Activated CD8-positive, alpha-beta memory T cell treated with anti-CD3 and anti-CD28 coated beads for 4 hours (primary cell): ENCODE measurements at places on chromosomes 16 and 17.

- DNase-seq: no peak
Measured at GRCh38 chr16:21301895-21302291, 23.8 kb upstream of the CRYM start.

DNA sequence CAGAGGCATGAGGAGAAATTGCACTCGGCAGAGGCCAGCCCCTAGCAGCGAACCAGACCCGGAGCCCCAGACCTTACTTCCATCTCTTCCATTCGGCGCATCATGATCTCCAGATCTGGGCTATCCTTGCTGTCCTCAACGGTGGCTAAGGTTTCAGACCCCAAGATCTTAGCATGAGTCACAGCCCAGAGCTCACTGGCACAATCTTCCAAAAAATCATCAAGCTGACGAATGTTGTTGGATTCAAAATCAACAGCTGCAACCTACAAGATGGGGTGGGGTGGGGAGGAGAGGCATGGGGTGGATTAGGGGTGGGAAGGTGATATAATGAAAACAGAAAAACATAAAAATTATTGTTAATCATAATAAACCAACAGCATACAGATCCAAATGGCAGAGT is 39.7 kb upstream of the PITPNM3 start:
- no peak for DNase-seq

DNA sequence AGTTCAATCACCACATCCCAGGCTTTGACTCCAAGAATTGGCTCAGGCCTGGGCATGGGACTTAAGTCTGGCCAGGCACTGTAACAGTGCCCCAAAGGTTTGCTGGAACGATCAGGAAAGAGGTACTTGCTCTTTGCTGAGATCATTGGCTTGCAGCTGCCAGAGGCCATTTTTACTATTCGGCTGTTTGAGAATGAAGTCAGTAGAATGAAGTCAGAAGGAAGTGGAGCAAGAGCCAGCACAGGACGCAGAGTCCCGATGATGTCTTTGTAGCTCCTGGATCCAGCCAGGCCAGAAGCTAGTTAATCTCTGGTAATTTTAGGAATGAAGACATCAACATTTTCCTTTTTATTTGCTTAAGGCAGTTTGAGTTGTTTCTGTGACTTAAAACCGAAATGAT is 195.5 kb downstream of the RAB11FIP4 start:
- no peak for DNase-seq

GRCh38 chr17:3157218-3157617 is 29.9 kb upstream of the OR1G1 start:
- DNase-seq: no peak

- DNase-seq: no peak
Measured at GRCh38 chr16:12170103-12171040, 193.8 kb downstream of the SNX29 start.

GRCh38 chr16:51140112-51140511 is 11.0 kb downstream of the SALL1 start:
- no peak for DNase-seq

- no peak for DNase-seq
Measured at GRCh38 chr17:50187394-50187725, 14.1 kb downstream of the COL1A1 start.

DNA sequence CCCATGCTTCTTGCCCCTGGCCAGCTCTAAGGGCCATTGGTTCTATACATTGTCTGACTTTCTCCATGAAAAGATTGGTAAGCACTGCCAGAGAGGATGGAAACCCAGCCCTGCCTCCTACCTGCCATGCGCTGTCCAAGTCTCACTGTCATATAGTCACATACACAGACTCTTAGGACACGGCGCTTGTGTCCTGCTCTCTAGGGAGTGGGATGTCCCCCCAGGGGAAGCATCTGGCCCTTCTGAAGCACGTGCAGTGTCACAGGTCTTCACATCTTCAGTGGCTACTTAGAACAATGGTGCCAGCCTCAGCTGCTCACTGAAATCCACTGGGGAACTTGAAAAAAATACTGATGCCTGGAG is 38.7 kb downstream of the MYO18A start:
- no peak for DNase-seq

DNA sequence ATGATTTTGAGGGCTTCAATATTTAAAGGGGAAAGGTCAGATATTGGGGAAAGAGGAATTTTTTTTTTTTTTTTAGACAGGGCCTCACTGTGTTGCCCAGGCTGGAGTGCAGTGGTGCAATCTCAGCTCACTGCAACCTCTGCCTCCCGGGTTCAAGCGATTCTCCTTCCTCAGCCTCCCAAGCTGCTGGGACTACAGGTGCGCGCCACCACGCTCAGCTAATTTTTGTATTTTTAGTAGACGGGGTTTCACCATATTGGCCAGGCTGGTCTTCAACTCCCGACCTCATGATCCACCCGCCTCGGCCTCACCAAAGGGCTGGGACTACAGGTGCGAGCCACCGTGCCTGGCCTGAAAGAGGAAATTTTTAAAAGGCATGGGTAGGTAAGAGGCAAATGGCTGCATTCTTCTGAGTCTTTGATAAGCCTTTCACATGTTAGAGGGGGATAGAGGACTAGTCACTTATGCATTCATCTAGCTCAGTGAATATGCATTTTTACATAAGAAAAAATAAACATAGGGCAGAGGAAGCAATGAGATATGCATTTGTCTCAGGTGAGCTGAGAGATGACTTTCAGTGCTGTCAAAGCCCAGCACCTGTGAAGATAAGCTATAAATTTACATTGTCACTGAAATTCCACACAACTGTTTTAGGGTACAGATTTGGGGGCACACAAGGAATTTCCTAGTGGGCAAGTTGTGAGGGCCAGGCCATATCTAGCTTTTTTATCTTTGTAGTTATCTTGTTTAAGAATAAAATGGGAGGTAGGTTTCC is 1.1 kb upstream of the FCSK start:
- DNase-seq: no peak

DNA sequence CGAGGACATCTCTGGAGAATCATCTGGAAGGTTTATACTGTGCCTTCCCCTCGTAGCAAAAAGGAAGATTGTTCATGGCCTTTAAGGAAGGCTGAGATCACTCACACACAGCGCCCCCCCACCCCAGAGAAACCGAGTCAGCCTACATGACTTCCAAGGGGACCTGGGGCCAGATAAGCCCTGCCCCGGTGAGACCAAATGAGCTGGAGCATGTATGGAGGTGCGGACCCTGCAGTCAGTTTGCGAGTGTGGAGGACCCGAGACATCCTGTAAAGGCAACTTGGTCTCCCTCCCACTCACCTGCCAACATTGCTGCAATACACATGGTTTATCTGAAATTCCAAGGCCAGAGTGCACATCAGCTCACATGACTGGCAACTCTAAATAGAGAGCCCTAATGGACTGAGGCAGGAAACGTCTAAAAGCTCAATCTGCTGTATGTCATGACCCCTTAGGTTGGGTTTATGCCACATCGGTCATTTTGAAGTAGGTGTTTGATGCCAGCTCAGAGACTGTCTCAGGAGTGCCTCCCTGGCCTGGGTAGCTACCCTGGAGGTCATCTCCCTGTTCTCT is 233.6 kb downstream of the CPPED1 start:
- DNase-seq: no peak

DNA sequence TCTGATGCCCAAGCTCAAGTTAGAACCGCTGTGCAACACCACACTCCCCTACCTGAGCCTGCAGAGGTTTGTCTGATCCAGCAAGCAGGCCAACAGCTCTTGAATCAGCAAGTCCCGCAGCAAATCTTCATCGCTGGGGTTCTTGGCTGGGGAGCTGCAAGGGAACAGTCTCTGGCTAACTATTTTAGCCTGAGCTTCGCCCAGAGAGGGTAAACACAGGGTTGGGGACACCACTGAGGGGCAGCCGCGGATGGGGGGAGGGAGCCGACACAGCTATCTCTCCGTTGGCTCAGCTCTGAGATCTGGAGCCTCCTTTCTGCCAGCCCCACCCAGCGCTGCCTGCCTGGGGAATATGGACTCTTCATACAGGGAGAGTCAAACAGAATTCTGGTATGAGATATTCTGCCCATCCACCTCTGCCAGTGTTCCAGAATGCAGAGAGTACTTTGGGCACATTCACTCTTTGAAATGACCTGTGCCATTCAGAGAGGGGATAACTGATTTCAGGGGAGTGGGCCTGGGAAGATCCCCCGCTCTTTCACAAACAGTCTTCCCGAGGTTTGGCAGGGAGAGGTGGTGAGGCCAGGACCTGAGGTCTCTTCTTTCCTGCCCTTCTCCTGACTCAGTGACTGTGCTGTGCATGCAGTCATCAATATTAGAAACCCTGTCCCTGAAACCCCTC is 7.4 kb downstream of the GIP start:
- no peak for DNase-seq

DNA sequence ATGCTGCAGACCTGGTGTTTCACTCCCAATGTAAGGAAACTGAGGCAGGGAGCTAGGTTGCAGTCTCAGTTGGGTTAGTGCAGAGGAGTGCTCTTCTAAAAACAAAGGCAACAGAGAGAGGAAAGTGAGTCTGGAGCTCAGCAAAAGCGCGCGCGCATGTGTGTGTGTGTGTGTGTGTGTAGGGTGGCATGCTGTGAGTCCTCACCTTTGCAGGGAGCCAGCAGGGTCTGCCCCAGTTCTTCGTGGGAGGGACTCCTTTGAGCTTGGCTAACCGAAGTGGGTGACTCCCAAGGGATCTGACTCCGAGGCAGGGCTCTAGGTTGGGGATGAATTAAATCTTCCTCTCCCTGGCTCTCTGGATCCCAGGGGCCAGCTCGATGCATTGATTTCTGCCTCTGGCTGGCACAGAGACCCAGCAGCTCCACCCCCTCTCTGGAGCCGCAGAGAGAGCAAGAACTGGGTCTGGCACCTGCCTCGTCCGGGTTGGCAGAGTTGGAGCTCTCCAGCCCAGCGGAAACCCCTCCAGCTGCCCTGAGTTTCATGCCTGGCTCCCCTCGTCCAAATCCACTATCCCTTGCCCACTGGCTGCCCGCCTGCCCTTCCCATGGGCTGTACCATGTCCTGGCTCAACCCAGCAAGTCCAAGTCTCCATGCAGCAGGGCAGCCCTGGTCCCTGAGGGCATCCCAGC is 1.3 kb upstream of the BTBD17 start:
- no peak for DNase-seq

DNA sequence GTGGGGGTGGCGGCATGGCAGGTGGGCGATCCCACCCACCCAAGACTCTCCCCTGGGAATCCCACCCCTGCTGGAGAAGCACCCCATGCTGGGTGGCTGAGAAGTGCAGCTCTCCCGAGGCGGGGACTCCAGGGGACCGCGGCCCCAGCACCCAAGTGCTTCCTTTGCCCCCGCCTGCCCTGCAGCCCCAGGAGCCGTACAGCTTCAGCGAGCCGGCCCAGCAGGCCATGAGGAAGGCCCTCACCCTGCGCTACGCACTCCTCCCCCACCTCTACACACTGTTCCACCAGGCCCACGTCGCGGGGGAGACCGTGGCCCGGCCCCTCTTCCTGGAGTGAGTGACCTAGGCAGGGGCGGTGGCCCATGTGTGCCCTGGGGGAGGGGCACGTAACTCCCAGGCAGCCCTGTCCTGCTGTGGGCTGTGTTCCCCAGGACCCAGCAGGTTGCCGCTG is 11.7 kb downstream of the GAA start:
- no peak for DNase-seq

GRCh38 chr16:89371386-89371785 is 119.0 kb downstream of the ANKRD11 start:
- no peak for DNase-seq

DNA sequence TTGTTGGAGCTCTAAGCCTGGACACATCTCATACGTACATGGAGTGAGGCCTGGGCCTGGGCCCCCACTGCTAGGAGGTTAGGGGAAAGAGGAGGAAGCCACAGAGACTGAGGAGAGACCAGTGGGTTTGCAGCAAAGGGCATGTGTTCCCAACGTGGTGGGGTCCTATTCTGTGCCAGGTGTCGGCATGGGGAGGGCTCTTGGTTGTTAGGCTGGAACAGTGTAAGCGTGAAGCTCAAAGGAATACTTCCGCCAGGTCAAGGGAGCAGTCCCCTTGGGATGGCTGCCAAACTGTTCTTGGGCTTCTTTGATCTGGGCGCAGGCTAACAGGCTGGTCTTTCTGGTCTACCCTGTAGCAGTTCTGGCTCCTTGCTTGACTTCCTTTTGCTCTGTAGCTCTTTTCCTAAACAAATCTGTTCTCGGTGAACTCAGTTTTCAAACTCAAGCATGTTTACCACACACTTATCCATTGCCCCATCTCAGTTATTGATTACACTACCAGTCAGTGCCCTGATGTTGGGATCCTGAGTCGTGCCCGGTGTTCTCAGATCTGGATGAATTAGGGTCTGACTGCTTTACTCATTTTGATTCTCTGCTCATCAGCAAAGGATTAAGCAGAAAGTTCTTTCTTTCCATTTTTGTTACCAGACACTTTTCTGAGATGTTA is 36.4 kb downstream of the GPT2 start:
- no peak for DNase-seq

- DNase-seq: no peak
Measured at GRCh38 chr16:10205688-10206087, 23.5 kb upstream of the GRIN2A start.

GRCh38 chr16:83134638-83135037 is 507.9 kb downstream of the CDH13 start:
- DNase-seq: no peak

DNA sequence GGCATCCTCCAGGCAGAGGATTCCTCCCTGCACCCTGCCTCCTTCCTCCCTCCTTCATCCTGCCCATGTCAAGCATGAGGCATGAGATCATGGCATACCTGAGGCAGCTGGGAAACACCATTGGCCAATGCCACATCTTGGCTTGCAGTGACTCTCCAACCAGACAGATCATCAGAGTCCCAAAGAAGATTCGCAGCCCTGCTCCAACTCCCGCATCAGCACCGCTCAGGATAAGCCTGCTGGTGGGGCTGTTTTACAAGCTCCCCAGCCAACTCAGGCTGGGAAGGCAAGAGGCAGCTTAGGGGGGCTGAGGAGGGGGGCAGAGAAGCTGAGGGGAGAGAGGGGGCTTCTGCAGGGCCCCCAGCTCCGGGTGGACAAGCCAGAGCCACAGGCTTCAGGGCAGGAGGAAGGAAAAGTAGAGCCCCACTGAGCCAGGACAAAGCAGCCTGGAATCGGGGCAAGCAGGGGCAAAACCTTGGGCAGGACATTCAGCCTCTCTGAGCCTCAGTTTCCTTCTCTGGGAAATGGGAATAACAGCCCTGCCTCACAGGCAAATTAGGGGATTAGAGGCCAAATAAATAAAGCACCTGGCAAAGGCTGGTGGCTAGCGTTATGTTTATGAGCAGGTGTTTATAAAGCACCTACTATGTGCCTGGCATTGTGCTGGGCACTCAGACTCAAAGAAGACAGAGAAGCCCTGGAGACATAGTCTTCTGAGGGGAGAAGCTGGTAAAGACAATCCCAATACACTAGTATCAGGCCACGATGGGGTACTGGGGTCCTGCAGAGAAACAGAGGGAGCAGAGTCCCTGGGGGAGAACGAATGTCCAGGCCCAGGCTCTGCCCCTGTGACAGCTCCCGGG is 88.1 kb downstream of the GOSR1 start:
- no peak for DNase-seq

DNA sequence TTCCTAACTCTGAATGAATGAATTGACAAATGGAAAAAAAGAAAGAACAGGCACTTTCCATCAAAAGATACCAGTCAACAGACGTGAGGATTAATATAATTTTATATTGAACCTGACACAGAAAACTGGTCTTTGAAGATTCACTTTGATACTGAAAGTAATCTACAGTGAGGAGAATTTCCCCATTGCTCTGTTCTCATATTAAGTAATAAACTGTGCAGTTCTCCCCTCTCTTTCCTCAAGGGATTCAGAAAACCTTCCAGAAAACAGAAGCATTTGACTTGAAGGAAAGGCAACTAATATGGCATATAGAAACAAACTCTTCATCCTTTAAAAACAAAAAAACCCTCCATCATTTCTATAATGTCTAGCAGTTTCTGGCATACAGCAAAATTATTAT is 2.2 kb downstream of the TEX2 start:
- DNase-seq: no peak
